Smooth muscle cell of the umbilical artery (primary cell): ENCODE measurements at places on chromosomes 6 and 20. TPM values are rescaled to one million over a fixed set of nuclear protein-coding genes. Genes with fewer than 3 reads are reported as not detected.

The TMEM200A gene
- total RNA-seq = 152 and 402 TPM in 2 replicates

The MANEA gene
- 15.1 and 17.3 TPM in 2 replicates for total RNA-seq

The MARCKS gene
- total RNA-seq = 170 and 194 TPM in 2 replicates

The DEFB112 gene
- total RNA-seq = not detected in 2 replicates

The LTV1 gene
- 20.8 and 33.0 TPM in 2 replicates for total RNA-seq

The SHLD1 gene
- 0.74 and 2.7 TPM in 2 replicates for total RNA-seq

The SH3BGRL2 gene
- 4.2 and 7.2 TPM in 2 replicates for total RNA-seq

The KHDC1 gene
- 3.0 and 3.3 TPM in 2 replicates for total RNA-seq

The SSTR4 gene
- not detected in 2 replicates for total RNA-seq

The ZSCAN23 gene
- 3.3 and 7.4 TPM in 2 replicates for total RNA-seq

The BMP6 gene
- total RNA-seq = 2.1 and 69.2 TPM in 2 replicates

The NUDT3 gene
- total RNA-seq = 13.1 and 16.1 TPM in 2 replicates

The SRSF12 gene
- under 0.01 and 0.14 TPM in 2 replicates for total RNA-seq

The ABHD16B gene
- 0.09 TPM in 1 of 2 replicates, not detected in the other for total RNA-seq

The SCRT2 gene
- total RNA-seq = not detected in 2 replicates

The COL21A1 gene
- total RNA-seq = 0.05 and 0.30 TPM in 2 replicates

The COMMD7 gene
- 19.6 and 21.9 TPM in 2 replicates for total RNA-seq

The WFDC5 gene
- total RNA-seq = not detected in 2 replicates

The ACTL10 gene
- 2.7 and 3.0 TPM in 2 replicates for total RNA-seq

The RPP40 gene
- 9.5 and 12.6 TPM in 2 replicates for total RNA-seq

The KCNK5 gene
- not detected in 2 replicates for total RNA-seq

The GATA5 gene
- total RNA-seq = not detected in 2 replicates

The SCUBE3 gene
- total RNA-seq = 4.2 and 5.0 TPM in 2 replicates

The ACOT8 gene
- 23.4 and 43.1 TPM in 2 replicates for total RNA-seq

The BACH2 gene
- total RNA-seq = 0.74 and 1.5 TPM in 2 replicates

The KCNK16 gene
- not detected in 2 replicates for total RNA-seq

The SIRPD gene
- not detected in 2 replicates for total RNA-seq

The LINC00237 gene
- not detected in 2 replicates for total RNA-seq

The NKAPL gene
- total RNA-seq = 0.89 and 1.9 TPM in 2 replicates

The TNNC2 gene
- total RNA-seq = not detected in 2 replicates

The TRIM10 gene
- total RNA-seq = not detected in 2 replicates

The SFTA2 gene
- not detected in 2 replicates for total RNA-seq

The HLA-DRB5 gene
- total RNA-seq = 0.09 TPM in 1 of 2 replicates, not detected in the other

The ZBTB46 gene
- total RNA-seq = 0.42 and 0.59 TPM in 2 replicates

The PAX1 gene
- not detected in 2 replicates for total RNA-seq

The CLVS2 gene
- under 0.01 TPM in 1 of 2 replicates, not detected in the other for total RNA-seq

The RTEL1 gene
- total RNA-seq = 7.1 and 14.3 TPM in 2 replicates

The LAMA5 gene
- total RNA-seq = 6.5 and 25.0 TPM in 2 replicates

The SMLR1 gene
- total RNA-seq = not detected in 2 replicates

The RIMS4 gene
- total RNA-seq = not detected in 2 replicates

The KHDC1L gene
- not detected in 2 replicates for total RNA-seq

The DEF6 gene
- 1.2 TPM in 2 replicates for total RNA-seq

The ID4 gene
- 2.4 and 2.6 TPM in 2 replicates for total RNA-seq

The CLPSL1 gene
- not detected in 2 replicates for total RNA-seq

The TPBG gene
- total RNA-seq = 52.9 and 62.7 TPM in 2 replicates

The OPRL1 gene
- 3.0 TPM in 2 replicates for total RNA-seq

The PGC gene
- total RNA-seq = not detected in 2 replicates

The KIF25 gene
- total RNA-seq = 0.14 TPM in 1 of 2 replicates, not detected in the other

The NHSL1 gene
- total RNA-seq = 7.4 and 12.1 TPM in 2 replicates

The CST2 gene
- total RNA-seq = not detected in 2 replicates
